ENCODE measurements at places on chromosomes 5 and 9. TPM values are rescaled to one million over a fixed set of nuclear protein-coding genes. Genes with fewer than 3 reads are reported as not detected.

DNA sequence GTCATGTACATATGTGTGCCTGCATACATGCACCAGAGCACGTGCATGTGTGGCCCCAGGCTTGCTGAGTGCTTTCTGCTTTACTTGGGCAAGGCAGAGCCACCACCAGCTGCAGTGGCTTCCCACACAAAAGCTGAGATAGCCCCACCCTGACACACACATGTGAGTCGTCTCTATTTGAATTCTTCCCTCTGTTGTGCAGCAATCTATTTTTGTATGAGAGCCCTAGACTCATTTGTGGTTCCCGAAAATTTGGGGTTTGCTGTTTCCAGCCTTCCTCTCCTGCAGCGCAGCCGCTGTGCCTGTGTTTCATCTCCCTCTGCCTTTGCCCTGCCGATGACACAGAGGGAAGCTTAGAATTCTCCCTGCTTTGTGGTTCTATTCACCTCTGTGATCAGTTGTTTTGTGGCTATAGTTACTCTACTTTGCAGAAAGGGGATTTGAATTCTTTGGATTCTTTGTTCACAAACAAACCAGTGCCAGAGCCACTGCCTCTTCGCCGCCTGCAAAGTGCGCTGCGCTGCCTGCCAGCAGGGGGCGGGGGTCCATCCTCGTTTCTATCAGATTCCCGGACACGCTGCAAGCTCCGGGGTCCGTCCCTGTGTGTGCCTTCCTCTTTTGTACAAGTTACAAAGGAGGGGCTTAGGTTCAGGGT, 95.8 kb upstream of the DAP start:
- H3K36me3 ChIP-seq, result no peaks in the 10 kb centered on the region
- no peaks in the 10 kb centered on the region for H3K27me3 ChIP-seq
- H3K4me3 ChIP-seq, result no peak overlapping the region
- DNase-seq, result peak; percentile 94
- peaks cover 42% of the 10 kb centered on the region for H3K4me1 ChIP-seq

The ANKRD18A gene
- total RNA-seq, result not detected

- peak; percentile 52 for DNase-seq
- H3K36me3 ChIP-seq, result no peaks in the 10 kb centered on the region
- H3K27ac ChIP-seq, result peak overlapping the region; percentile 99
- H3K4me3 ChIP-seq, result no peak overlapping the region
- H3K4me1 ChIP-seq, result peaks cover 34% of the 10 kb centered on the region
These were observed 246.6 kb downstream of the ARL15 start for GRCh38 chr5:54063817-54064216.

- H3K36me3 ChIP-seq, result no peaks in the 10 kb centered on the region
- H3K4me1 ChIP-seq, result no peaks in the 10 kb centered on the region
- H3K27ac ChIP-seq, result no peak overlapping the region
- no peak for DNase-seq
- H3K4me3 ChIP-seq, result no peak overlapping the region
These were observed 14.4 kb upstream of the TMOD1 start for GRCh38 chr9:97487107-97487506.

The TMEM252 gene
- not detected for total RNA-seq

GRCh38 chr5:57174890-57175510, 1.1 kb downstream of the GPBP1 start:
- peaks cover 44% of the 10 kb centered on the region for H3K36me3 ChIP-seq
- peak overlapping the region; percentile 95 for H3K27ac ChIP-seq
- H3K4me1 ChIP-seq, result peaks cover 27% of the 10 kb centered on the region
- no peaks in the 10 kb centered on the region for H3K27me3 ChIP-seq
- no peak for DNase-seq

DNA sequence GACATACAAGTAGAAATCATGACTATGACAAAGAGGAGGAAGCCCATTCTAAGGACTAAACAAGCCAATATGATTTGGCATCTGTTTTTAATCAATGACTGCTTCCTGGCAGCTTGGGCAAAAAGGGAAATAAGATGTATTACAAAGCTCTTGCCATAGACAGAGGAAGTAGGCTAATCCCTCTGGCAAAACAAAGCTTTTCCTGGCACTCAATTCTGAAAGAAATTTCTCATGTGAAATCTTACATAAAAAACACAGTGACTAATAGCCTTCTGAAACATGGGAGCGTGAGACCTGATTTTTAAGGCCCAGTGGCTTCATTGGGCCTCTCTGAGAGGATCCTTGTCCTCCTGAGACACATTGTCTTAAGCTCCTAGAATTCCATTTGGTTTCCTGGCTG, 93.6 kb downstream of the COL23A1 start:
- H3K4me1 ChIP-seq, result no peaks in the 10 kb centered on the region
- no peaks in the 10 kb centered on the region for H3K27me3 ChIP-seq
- no peak overlapping the region for H3K4me3 ChIP-seq

The HSD17B3 gene
- not detected for total RNA-seq

The ELAVL2 gene
- 0.08 TPM for total RNA-seq

The TMEM141 gene
- total RNA-seq, result 33.5 TPM

The ZNF608 gene
- total RNA-seq, result 17.2 TPM

GRCh38 chr5:10262995-10263394, 12.9 kb downstream of the CCT5 start:
- H3K4me3 ChIP-seq, result no peak overlapping the region
- H3K27ac ChIP-seq, result no peak overlapping the region
- no peaks in the 10 kb centered on the region for H3K27me3 ChIP-seq

- no peaks in the 10 kb centered on the region for H3K36me3 ChIP-seq
- no peaks in the 10 kb centered on the region for H3K27me3 ChIP-seq
- no peaks in the 10 kb centered on the region for H3K4me1 ChIP-seq
- H3K27ac ChIP-seq, result no peak overlapping the region
- no peak for DNase-seq
These were observed 208.0 kb downstream of the PDZD2 start for GRCh38 chr5:31846934-31847333.

The ELP1 gene
- 26.7 TPM for total RNA-seq

The PDCD1LG2 gene
- 8.8 TPM for total RNA-seq

GRCh38 chr9:4661165-4661564, 929 bp upstream of the PLPP6 start:
- no peak overlapping the region for H3K27ac ChIP-seq
- H3K36me3 ChIP-seq, result no peaks in the 10 kb centered on the region
- peaks cover 19% of the 10 kb centered on the region for H3K4me1 ChIP-seq
- H3K27me3 ChIP-seq, result no peaks in the 10 kb centered on the region

GRCh38 chr9:135343837-135344522, 135.6 kb upstream of the PPP1R26 start:
- DNase-seq, result peak; percentile 37
- no peak overlapping the region for H3K27ac ChIP-seq
- H3K36me3 ChIP-seq, result no peaks in the 10 kb centered on the region
- H3K4me3 ChIP-seq, result no peak overlapping the region
- no peaks in the 10 kb centered on the region for H3K4me1 ChIP-seq

- no peaks in the 10 kb centered on the region for H3K36me3 ChIP-seq
- no peak overlapping the region for H3K27ac ChIP-seq
- H3K27me3 ChIP-seq, result 0 out of 2 replicates have a peak, but pooled peaks cover 5% of the 10 kb centered on the region
- H3K4me1 ChIP-seq, result no peaks in the 10 kb centered on the region
These were observed 76.3 kb upstream of the PCSK1 start for GRCh38 chr5:96509316-96509715.

DNA sequence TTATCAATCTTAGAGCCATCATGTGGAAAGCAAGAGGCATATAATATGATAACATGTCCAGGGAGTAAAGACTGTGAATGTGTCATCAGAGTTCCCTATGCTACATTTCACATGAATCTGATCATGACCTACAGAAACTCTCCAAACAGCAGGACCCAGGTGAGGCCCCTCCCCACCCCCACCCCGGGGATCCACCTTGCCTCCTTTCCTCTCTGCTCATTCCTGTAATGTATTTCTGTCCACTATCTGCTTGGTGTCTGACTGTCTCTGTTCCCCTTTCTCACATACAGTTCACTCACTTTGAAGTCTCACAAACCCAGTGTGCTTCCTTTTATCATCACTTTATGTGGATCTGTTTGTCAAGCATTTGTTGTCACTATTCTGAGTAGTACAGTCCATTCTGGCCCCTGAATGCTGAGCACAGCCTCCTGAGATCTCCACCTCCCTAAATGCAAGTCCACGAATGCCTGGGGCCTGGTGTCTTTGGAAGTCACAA, 76.4 kb upstream of the SMARCA2 start:
- no peak overlapping the region for H3K4me3 ChIP-seq
- H3K27ac ChIP-seq, result no peak overlapping the region
- H3K4me1 ChIP-seq, result no peaks in the 10 kb centered on the region

DNA sequence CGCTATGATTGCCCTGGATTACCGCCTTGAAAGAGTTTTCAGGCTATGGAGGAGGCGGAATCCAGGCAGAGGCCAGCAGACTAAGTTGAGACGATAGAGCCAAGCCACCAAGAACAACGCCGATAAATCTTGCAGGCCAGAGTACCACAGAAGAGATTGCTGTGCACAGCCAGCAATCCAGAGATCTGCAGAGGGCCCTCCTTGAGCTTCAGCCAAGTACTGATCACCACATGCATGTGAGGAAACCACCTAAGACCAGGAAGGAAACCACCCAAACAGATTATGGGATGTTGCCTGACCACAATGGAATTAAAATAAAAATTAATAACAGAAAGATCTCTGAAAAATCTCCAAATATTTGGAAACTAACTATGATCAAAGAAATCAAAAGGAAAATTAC, 74.9 kb downstream of the GCNT4 start:
- DNase-seq, result no peak
- H3K36me3 ChIP-seq, result no peaks in the 10 kb centered on the region
- no peaks in the 10 kb centered on the region for H3K4me1 ChIP-seq
- no peak overlapping the region for H3K4me3 ChIP-seq
- H3K27ac ChIP-seq, result no peak overlapping the region

DNA sequence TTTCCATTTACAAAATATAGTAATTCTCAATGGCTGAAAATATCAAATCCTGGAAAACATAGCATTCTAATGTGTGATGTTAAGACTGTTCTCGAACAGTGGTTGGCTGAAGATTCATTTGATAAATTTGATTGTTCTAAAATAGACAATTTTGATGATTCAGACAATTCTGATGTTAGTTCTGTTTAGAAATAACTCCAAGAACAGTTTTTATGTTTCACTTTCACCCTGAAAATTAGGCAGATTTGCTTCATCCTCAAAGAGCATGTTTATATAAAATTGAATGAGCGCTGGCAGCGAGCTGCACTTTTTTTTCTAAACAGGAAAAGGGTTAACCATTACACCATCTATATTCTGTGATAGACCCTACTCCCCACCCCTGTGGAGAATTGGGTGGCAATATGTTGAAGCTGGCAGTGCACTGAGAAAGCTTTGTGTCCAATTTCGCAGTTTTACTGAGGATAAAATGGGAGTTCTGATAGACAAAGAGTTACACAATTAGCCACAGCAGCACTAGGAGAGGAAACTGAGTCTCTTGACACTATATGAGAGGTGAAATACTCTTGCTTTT, 69.6 kb upstream of the TMED7 start:
- H3K4me1 ChIP-seq, result no peaks in the 10 kb centered on the region
- H3K27ac ChIP-seq, result no peak overlapping the region
- no peak overlapping the region for H3K4me3 ChIP-seq
- H3K27me3 ChIP-seq, result no peaks in the 10 kb centered on the region

DNA sequence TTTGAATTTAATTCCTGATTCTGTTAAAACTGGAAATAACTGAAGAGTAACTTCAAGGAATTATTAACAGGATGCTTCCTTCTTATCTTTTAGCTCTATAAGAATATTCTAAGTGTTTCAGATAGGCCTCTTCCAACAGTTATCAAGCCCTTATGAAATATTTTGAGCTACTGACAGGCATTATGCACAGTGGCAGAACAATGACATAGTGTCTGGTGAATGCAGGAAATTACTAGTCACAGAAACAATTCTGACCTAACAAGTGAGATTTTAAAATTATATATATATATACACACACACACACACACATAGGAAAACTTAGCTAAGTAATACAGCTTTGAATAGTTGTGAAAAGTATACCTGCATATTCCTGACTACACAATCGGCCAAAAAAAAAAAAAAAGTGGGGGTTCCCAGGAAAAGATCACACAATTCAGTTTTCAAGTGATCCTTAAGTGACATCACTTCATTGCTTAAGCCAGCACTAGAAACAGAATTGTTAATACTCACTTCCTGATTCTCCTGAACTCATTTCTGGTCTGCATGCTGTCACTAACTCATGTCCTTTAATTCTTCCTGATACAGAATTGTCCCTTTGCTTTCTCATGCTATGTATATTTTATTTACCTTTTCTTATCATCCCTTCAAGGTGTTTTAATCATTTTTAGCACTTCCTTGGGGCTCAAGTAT, 77.3 kb downstream of the SLC25A46 start:
- no peak for DNase-seq
- no peak overlapping the region for H3K4me3 ChIP-seq
- no peaks in the 10 kb centered on the region for H3K36me3 ChIP-seq
- no peaks in the 10 kb centered on the region for H3K4me1 ChIP-seq

The WWC1 gene
- total RNA-seq, result 13.2 TPM

DNA sequence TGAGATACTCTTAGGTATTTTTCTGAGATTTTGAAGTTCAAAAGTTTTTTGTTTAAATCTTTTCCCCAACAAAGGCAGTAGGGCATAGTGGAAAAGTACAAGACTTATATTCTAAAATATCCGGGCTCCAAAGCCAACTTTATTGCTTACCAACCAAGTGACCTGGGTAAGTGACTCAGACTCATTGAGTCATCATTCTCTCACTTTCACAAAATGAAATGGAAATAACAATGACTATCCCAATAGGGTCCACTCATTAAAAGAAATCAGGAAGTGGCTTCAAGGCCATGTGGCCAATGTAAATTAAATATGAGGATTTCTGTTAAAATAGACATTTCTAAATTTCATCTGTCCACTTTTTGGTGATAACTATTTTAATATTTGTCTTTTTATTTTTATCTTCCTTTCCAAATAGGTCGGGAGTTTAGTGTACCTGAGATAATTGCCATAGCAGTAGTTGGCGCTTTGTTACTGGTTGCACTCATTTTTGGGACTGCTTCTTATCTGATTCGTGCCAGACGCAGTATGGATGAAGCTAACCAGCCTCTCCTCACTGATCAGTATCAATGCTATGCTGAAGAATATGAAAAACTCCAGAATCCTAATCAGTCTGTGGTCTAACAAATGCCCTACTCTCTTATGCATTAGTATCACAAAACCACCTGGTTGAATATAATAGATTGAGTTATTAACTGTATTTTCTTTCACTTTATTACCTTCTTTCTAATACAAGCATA, 15.5 kb downstream of the TYRP1 start:
- H3K27ac ChIP-seq, result no peak overlapping the region
- no peak for DNase-seq
- no peak overlapping the region for H3K4me3 ChIP-seq
- no peaks in the 10 kb centered on the region for H3K27me3 ChIP-seq

GRCh38 chr9:95018099-95018936, 291.8 kb downstream of the AOPEP start:
- peaks cover 41% of the 10 kb centered on the region for H3K4me1 ChIP-seq
- peak; percentile 91 for DNase-seq
- no peaks in the 10 kb centered on the region for H3K27me3 ChIP-seq
- peak overlapping the region; percentile 90 for H3K27ac ChIP-seq
- H3K36me3 ChIP-seq, result peaks cover 74% of the 10 kb centered on the region

DNA sequence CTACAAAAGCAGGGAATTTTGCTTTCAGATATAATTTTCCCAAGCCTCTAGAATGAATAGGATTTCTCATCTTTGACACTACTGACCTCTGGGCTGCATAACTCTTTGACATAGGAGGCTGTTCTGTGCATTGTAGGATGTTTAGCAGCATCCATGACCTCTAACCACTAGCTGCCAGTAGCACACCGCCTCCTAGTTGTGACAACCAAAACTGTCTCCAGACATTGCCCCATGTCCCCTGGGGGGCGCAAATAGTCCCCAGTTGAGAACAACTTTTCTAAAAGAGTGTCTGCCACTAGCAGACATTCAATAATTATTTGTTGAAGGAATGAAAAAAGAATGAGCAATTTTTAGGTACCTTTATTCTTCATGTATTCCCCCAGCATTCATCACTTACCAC, 51.8 kb downstream of the POU4F3 start:
- H3K4me1 ChIP-seq, result peaks cover 16% of the 10 kb centered on the region
- H3K27me3 ChIP-seq, result no peaks in the 10 kb centered on the region
- no peaks in the 10 kb centered on the region for H3K36me3 ChIP-seq
- H3K27ac ChIP-seq, result no peak overlapping the region
- no peak overlapping the region for H3K4me3 ChIP-seq

All from SJSA1 (cell line).